ENCODE measurements at places on chromosomes 12 and 14.

GRCh38 chr14:85534458-85535293 lies 4.7 kb downstream of the FLRT2 start:
- no peak for DNase-seq

GRCh38 chr12:24617471-24617870 lies 331.4 kb downstream of the BCAT1 start:
- no peak for DNase-seq

DNA sequence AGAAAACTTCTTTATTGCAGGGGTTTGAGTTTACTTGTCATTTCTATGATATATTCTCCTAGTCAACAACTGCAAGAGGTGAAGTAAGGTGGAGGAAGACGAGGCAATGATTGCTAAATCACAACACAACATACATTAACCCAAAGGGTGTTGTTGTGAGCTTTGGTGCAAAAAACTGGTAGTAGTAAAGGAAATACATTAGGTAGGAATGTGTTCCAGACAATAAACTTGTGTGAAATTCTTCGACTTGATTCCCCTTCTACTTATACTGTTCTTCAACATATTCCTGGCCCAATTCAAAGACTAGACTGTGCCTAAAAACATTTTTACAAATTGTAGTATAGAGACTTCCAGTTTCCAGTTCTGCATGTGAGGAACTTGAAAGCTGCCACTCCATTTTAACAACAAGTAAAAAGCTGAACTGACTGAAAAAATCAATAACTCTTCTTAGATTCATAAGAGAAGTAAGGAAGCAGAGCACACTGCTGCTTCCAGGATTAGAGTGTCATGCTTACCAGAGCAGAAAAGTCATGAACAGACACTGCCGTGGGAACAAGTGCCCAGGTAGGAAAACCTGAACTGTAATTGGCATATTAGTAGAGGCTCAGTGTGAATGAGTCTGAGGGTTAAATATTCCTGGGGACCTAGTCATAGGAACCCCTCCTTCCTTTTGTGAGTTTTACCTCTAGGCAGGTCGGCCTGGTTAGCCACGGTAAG lies 22.2 kb downstream of the COX8C start:
- DNase-seq = no peak

- DNase-seq = no peak
Measured at GRCh38 chr12:115158816-115159215, 474.8 kb upstream of the TBX3 start.

Measured in activated CD8-positive, alpha-beta memory T cell treated with anti-CD3 and anti-CD28 coated beads for 48 hours (primary cell).